CD4-positive, CD25-positive, alpha-beta regulatory T cell (primary cell): ENCODE measurements at places on chromosomes 5 and 9.

- DNase-seq: no peak
Observed at GRCh38 chr5:120517607-120518252, 53.6 kb downstream of the PRR16 start.

- no peak for DNase-seq
Observed at GRCh38 chr9:125463926-125464325, 202.3 kb downstream of the GAPVD1 start.

DNA sequence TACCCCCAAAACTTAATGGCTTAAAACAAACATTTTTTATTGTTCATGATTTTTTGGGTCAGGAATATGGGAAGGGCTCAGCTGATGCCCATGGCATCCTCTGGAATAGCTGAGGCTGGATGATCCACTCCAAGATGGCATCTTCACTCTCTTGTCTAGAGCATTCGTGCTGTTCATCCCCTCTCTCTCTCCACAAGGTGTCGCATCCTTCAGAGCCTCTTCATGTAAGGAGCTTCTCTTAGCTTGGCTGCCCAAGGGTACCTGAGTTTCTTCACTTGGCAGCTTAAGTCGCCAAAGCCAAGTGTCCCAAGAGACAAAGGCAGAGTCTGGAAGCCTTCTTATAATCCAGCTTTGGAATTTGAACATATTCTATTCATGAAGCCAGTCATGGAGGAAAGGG lies 294.7 kb downstream of the CHSY3 start:
- DNase-seq: no peak

DNA sequence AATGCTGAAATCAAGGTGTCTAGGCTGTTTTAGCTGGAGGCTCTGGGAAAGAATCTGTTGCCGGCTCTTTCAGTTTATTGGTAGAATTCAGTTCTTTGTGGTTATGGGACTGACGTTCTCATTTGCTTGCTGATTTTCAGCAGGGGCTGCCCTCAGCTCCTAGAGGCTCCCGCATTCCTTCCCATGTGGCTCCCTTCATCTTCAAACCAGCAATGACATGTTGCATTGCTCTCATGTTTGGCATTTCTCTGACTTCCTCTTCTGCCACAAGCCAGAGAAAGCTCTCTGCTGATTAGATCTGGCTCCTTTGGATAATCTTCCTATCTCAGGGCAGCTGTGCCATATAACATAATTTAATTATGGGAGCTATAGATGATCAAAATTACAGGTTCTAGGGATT lies 360.3 kb downstream of the LRRC70 start:
- no peak for DNase-seq

GRCh38 chr5:75054134-75054930 lies 2.0 kb upstream of the GCNT4 start:
- no peak for DNase-seq

DNA sequence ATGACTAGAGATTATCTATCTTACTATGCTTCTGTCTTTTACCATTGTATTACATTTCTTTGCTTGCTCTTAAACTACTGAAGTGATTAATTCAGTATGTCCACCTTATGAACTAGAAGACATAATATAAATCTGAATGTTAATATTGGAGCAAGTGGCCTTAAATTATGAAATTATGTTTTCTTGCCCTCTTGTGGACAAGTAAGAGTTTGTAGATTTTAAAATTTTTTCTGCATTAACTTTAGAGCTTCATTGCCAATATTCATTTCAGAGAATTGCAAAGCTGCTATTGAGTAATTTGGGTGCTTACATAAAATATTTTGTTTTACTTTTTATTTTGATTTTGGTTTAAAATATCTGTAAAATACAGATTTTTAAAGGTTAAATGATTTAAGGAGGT lies 55.3 kb downstream of the RANBP17 start:
- no peak for DNase-seq
